ENCODE measurements at places on chromosomes 12 and 14.

- no peak for DNase-seq
Observed at GRCh38 chr12:132044661-132045412, 95.1 kb downstream of the EP400 start.

DNA sequence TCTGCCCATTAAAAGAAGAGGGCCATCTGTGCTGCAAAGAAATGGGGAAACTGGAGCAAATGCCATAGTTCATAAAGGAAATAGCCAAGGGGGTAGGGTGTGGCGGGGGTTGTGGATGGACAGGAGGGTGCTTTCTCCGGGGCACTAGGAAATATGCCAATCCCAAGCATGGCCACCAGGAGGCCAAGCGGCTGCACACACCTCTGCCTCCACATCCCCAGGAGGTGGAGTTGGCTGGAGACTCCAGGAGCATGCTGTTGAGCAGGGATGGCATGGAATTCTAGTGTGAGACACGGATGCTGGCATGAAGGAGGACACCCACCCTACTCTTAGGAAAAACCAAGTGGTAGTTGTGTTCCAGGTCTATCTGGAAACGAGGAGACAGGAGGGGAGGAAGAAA, 25.2 kb downstream of the NID2 start:
- DNase-seq = peak; percentile 34

- DNase-seq = no peak
Observed at GRCh38 chr14:29607169-29607568, 320.5 kb downstream of the PRKD1 start.

DNA sequence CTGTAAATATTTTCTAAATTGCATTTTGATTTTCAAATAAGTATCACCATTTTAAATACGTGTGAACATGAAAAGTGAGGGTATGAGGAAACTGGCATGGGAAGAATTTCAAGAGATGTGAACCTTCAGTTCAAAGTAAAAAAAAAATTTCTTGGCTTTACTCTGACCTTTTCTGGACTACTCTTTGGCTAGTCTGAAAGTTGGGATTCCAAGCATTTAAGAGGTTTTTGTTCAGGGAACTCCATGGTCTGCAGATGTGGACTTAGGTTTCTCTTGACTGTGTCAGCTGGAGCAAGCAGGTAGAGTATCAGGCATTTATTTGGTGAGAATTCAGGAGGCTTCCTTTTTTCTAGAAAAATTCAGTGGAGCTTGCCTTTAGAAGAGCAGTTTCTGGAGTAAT, 311.6 kb downstream of the LRIG3 start:
- no peak for DNase-seq

GRCh38 chr14:93716746-93717667, 71.3 kb downstream of the PRIMA1 start:
- no peak for DNase-seq

DNA sequence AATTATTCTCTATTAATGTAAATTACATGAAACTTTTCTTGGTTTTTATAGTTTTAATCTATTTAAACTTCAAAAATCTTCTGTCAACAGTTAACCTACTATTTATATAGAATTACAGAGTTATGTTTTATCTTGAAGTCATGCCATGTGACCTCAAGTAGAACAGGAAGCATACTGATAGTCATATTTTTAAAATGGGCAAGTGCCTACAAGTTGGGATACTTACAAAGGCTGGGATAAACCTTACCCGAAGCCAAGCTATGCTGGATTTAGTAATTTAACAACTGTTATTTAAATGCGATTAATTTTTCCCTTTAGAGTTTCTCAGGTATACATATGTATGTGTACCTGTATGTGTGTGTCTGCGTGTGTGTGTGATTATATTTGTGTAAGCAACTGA, 266.9 kb downstream of the RASSF9 start:
- DNase-seq = no peak

- no peak for DNase-seq
Observed at GRCh38 chr14:88815980-88816379, 8.5 kb upstream of the TTC8 start.

- DNase-seq = no peak
Observed at GRCh38 chr12:114701104-114701414, 17.1 kb upstream of the TBX3 start.

- DNase-seq = no peak
Observed at GRCh38 chr12:1054117-1054870, 63.3 kb downstream of the ERC1 start.
